ENCODE measurements at places on chromosomes 7 and 10. TPM values are rescaled to one million over a fixed set of nuclear protein-coding genes. Genes with fewer than 3 reads are reported as not detected.

- peaks cover 85% of the 10 kb centered on the region for H3K27me3 ChIP-seq
- no peaks in the 10 kb centered on the region for H3K36me3 ChIP-seq
- no peak overlapping the region for H3K27ac ChIP-seq
- DNase-seq: no peak
- no peak overlapping the region for H3K4me3 ChIP-seq
- H3K4me1 ChIP-seq: peaks cover 18% of the 10 kb centered on the region
Measured at GRCh38 chr10:93065675-93066543, 5.3 kb downstream of the CYP26C1 start.

GRCh38 chr7:100571829-100572116 lies 1.9 kb downstream of the SAP25 start:
- no peak overlapping the region for H3K4me3 ChIP-seq
- peaks cover 33% of the 10 kb centered on the region for H3K4me1 ChIP-seq
- H3K27me3 ChIP-seq: no peaks in the 10 kb centered on the region

GRCh38 chr7:105454095-105454747 lies 65.5 kb upstream of the SRPK2 start:
- DNase-seq: no peak
- H3K4me1 ChIP-seq: no peaks in the 10 kb centered on the region
- H3K27ac ChIP-seq: no peak overlapping the region
- H3K36me3 ChIP-seq: peaks cover 14% of the 10 kb centered on the region

DNA sequence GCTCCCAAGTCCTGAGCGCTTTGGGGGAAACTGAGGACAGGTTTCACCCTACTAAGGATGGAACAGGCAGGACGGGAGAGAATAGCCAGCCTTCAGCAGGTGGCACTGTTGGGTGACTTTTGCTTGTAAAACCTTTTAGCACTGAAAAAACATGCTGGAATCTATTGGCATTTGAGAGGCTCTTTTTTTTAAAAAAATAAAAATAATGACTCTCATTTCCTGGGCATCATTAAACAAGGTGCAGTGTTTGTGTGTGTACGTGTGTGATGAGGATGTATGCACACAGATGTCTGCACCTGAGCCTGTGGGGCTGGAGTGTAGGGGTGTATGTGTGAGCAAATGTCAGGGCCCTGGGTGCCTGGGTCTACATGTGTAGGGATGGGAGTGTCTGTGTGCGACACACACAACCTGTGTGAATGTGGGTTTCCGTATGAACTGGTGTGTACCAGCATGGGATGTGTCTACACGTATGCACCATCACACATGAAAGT lies 177.9 kb downstream of the RPS24 start:
- H3K4me3 ChIP-seq: no peak overlapping the region
- H3K36me3 ChIP-seq: no peaks in the 10 kb centered on the region
- DNase-seq: no peak
- H3K27me3 ChIP-seq: no peaks in the 10 kb centered on the region
- peaks cover 17% of the 10 kb centered on the region for H3K4me1 ChIP-seq

GRCh38 chr7:46854958-46855473 lies 726.9 kb downstream of the TNS3 start:
- H3K27me3 ChIP-seq: no peaks in the 10 kb centered on the region
- DNase-seq: no peak
- no peak overlapping the region for H3K27ac ChIP-seq
- H3K4me3 ChIP-seq: no peak overlapping the region

DNA sequence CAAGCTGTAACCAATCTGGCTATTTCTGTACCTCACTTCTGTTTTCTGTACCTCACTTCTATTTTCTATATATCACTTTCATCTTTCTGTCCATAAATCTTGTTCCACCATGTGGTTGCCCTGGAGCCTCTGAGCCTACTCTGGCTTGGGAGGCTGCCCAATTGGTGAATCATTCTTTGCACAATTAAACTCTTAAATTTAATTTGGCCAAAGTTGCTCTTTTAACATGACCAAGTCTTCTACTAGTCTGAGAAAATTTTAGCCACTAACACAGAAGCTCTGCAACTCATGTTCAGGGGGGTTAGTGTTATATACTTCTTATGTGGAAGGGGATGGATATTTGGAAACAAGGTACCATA lies 503.5 kb downstream of the KIF20B start:
- H3K4me1 ChIP-seq: no peaks in the 10 kb centered on the region
- H3K4me3 ChIP-seq: no peak overlapping the region
- no peak overlapping the region for H3K27ac ChIP-seq
- H3K36me3 ChIP-seq: no peaks in the 10 kb centered on the region

- no peak for DNase-seq
- no peaks in the 10 kb centered on the region for H3K4me1 ChIP-seq
- no peaks in the 10 kb centered on the region for H3K27me3 ChIP-seq
- H3K36me3 ChIP-seq: no peaks in the 10 kb centered on the region
- no peak overlapping the region for H3K27ac ChIP-seq
Measured at GRCh38 chr7:104604706-104605105, 276.3 kb downstream of the LHFPL3 start.

- H3K36me3 ChIP-seq: no peaks in the 10 kb centered on the region
- no peak for DNase-seq
- H3K4me1 ChIP-seq: peaks cover 8% of the 10 kb centered on the region
- no peaks in the 10 kb centered on the region for H3K27me3 ChIP-seq
Measured at GRCh38 chr10:129090618-129091366, 376.2 kb upstream of the MGMT start.

DNA sequence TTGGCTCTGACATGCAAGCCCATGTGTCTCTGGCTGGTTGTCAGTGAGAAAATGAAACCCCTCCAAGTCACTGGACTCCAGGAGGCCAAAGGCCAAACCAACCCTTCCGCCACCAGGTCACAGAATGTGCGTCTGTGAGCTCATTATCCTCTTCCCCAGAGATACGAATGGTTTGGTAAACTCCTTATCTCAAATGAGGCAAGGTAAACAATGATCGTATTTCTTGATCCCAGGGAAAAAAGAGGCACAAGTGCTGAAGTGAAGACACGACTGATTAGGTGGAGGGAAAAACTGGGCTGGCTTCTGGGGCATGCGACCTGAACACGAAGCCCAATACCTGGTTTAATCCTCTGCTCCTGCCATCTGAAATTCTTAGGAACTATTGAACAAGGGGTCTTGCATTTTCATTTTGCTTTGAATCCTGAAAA lies 70.6 kb upstream of the ARID5B start:
- no peaks in the 10 kb centered on the region for H3K4me1 ChIP-seq
- no peak for DNase-seq
- H3K27me3 ChIP-seq: no peaks in the 10 kb centered on the region
- no peak overlapping the region for H3K27ac ChIP-seq
- H3K4me3 ChIP-seq: no peak overlapping the region

DNA sequence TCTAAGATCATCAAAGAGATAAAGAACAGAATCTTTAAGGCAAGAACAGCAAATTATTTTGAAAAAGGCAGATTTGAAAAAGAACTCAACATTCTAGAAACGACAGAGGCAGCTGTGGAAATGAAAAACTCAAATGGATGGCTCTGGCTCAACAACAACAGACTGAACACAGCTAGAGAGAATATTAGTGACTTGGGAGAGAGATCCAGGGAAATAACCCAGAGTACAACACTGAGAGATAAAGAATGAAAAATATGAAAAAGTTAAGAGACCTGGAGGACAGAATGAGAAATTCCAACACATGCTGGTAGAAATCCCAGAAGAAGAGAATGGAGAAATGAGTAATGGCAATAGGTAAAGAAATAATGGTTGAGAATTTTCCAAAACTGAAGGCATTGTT lies 17.9 kb upstream of the ZNF777 start:
- no peak for DNase-seq
- H3K27ac ChIP-seq: peak overlapping the region; percentile 25
- peaks cover 35% of the 10 kb centered on the region for H3K36me3 ChIP-seq
- no peaks in the 10 kb centered on the region for H3K27me3 ChIP-seq

DNA sequence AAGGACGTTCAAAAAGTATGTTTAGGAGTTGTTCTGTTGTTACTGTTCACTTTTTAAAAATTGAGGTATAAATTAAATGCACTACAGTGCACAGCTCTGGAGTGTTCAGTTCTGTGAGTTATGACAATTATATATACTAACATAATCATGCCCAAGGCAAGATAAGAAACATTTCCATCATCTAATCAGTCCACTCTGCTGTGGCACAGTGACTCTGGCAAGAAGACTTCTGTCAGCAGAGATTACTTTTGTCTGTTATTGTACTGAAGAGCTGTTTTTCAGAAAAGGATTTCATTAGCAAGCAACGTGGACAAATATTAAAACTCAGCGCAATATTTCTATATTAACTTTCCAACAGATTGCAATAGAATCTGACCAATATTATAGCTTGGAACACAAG lies 32.0 kb downstream of the ICA1 start:
- H3K27ac ChIP-seq: no peak overlapping the region
- no peak overlapping the region for H3K4me3 ChIP-seq
- peaks cover 12% of the 10 kb centered on the region for H3K27me3 ChIP-seq
- peaks cover 2% of the 10 kb centered on the region for H3K4me1 ChIP-seq
- H3K36me3 ChIP-seq: no peaks in the 10 kb centered on the region
- DNase-seq: no peak

GRCh38 chr7:33632322-33632721 lies 273.0 kb upstream of the BMPER start:
- no peaks in the 10 kb centered on the region for H3K27me3 ChIP-seq
- no peak overlapping the region for H3K27ac ChIP-seq
- H3K36me3 ChIP-seq: no peaks in the 10 kb centered on the region
- DNase-seq: no peak
- no peaks in the 10 kb centered on the region for H3K4me1 ChIP-seq

DNA sequence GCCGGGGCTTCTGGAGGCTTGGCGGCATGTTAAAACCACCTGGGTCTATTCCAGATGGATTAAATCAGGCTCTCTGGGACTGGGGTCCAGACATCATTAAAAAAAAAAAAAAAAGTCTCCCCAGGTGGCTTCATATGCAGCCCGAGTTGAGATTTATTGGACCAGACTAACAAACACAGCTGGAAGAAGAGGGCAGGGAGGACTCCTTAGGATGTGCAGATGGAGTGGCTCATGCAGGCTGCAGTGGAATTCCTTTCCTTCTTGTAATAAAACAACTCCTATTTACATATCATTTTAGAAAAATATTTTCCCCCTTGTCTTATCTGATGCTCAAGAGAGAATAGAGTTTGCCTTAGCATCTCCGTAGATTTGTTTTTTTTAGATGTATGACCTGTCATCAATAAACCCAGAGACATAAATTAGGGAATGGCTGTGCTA lies 238.1 kb downstream of the CAMK1D start:
- no peak for DNase-seq
- no peaks in the 10 kb centered on the region for H3K27me3 ChIP-seq
- no peak overlapping the region for H3K4me3 ChIP-seq
- no peak overlapping the region for H3K27ac ChIP-seq

- H3K36me3 ChIP-seq: no peaks in the 10 kb centered on the region
- DNase-seq: no peak
- no peak overlapping the region for H3K27ac ChIP-seq
- peaks cover 19% of the 10 kb centered on the region for H3K27me3 ChIP-seq
Measured at GRCh38 chr10:89652806-89653370, 7.8 kb upstream of the PANK1 start.

GRCh38 chr7:30645661-30646060 lies 36.6 kb downstream of the CRHR2 start:
- no peak for DNase-seq
- no peaks in the 10 kb centered on the region for H3K4me1 ChIP-seq
- H3K4me3 ChIP-seq: no peak overlapping the region
- peaks cover 18% of the 10 kb centered on the region for H3K36me3 ChIP-seq
- no peak overlapping the region for H3K27ac ChIP-seq

DNA sequence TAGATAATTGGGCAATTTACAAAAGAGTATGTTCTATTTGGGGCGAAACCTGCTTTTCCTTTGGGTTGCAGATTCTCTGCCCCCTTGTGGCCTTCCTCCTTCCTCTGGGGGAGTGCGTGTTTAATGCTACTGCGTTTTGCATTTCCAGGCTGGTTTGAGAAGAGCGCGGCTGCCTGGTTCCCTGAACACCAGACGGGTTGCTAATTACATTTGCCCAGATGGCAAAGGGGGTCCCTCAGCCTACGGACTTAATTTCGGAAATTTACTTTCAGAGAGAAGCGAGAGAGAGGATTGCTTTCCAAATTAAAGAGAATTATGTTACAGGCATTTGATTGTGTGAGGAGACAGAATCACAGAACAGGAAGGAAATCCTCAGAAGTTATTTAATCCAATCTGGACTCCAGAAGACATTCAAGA lies 91.9 kb upstream of the JAZF1 start:
- H3K27ac ChIP-seq: no peak overlapping the region
- DNase-seq: peak; percentile 28
- H3K27me3 ChIP-seq: peaks cover 44% of the 10 kb centered on the region
- peaks cover 6% of the 10 kb centered on the region for H3K36me3 ChIP-seq
- H3K4me3 ChIP-seq: peak overlapping the region; percentile 62

Gene AGMO
- not detected for total RNA-seq

Gene TMEM229A
- total RNA-seq: not detected

Gene ZP3
- 3.5 TPM for total RNA-seq

Gene TMEM139
- 2.3 TPM for total RNA-seq

Gene ASAH2
- 6.6 TPM for total RNA-seq

Gene FGL2
- total RNA-seq: 1.1 TPM

Gene PCDH15
- total RNA-seq: not detected

Gene ANKRD16
- total RNA-seq: 9.1 TPM

Gene GTPBP4
- total RNA-seq: 158 TPM

Gene CCDC71L
- total RNA-seq: 17.8 TPM

Gene KCP
- 0.14 TPM for total RNA-seq

Gene INPP5A
- total RNA-seq: 6.1 TPM

Gene CYP3A4
- total RNA-seq: not detected

Data from activated naive CD8-positive, alpha-beta T cell treated with anti-CD3 and anti-CD28 coated beads for 36 hours (primary cell).